ENCODE measurements at places on chromosomes 7 and 10.

GRCh38 chr7:137069249-137069963 is 201.0 kb downstream of the CHRM2 start:
- no peak for DNase-seq

DNA sequence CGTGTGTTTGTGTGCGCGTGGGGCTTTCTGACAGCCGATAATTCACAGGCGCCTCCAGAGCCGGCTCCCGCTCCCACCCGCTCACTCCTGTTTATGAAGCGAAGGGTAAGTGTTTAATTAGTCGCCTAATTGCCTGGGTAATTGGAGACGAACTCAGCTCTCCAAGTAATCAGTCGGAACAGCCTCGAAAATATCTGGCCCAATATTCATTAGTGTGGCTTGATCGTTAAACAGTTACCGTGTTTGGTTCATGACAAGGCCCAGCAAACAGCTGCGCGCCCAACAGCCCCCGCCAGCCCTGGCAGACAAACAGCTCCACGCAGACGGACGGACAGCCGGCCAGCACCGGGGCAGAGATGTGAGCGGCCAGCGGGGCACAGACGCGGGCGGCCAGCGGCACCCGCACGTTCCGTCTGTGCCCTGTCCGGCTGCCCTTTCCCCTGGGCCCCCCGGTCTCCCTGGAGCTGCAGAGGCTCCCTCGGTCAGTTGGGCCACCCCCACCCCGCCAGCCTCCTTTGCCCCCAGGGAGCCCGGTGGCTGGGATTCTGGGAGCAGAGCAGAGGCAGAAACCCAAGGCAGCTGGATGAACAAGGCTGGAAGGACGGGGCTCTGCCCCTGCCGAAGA is 98.2 kb downstream of the UNCX start:
- no peak for DNase-seq

- DNase-seq = no peak
These were observed 435.2 kb upstream of the SEMA3A start for GRCh38 chr7:84629640-84630318.

DNA sequence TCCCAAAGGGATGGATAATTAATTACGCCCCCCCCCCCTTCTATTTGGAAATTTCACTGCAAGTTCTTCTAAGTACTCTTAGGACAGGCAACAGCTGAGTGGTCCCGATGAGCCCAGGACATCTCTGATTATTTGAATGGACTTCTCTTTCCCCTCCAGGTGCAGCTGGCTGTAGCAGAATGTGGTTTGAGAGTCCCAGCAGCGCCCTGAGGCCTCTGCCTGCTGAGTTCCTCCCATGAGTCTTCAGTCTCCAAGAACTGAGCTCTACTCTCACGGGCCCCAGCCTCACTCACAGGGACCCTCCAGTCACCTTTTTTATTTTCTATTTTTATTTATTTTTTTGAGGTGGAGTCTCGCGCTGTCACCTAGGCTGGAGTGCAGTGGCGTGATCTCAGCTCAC is 63.6 kb upstream of the SFMBT2 start:
- DNase-seq = no peak

GRCh38 chr7:122691569-122692235 is 7.2 kb downstream of the RNF133 start:
- DNase-seq = no peak

GRCh38 chr10:13633689-13634088 is 46.9 kb downstream of the PRPF18 start:
- DNase-seq = peak; percentile 92

GRCh38 chr7:28629216-28629842 is 217.0 kb downstream of the CREB5 start:
- DNase-seq = peak; percentile 88

GRCh38 chr7:91165846-91166230 is 98.4 kb upstream of the FZD1 start:
- peak; percentile 35 for DNase-seq

- DNase-seq = no peak
These were observed 80.6 kb upstream of the KLF6 start for GRCh38 chr10:3865565-3865964.

- DNase-seq = no peak
These were observed 17.5 kb upstream of the PALS2 start for GRCh38 chr7:24555719-24556118.
